ENCODE measurements at places on chromosomes 7 and 10.

DNA sequence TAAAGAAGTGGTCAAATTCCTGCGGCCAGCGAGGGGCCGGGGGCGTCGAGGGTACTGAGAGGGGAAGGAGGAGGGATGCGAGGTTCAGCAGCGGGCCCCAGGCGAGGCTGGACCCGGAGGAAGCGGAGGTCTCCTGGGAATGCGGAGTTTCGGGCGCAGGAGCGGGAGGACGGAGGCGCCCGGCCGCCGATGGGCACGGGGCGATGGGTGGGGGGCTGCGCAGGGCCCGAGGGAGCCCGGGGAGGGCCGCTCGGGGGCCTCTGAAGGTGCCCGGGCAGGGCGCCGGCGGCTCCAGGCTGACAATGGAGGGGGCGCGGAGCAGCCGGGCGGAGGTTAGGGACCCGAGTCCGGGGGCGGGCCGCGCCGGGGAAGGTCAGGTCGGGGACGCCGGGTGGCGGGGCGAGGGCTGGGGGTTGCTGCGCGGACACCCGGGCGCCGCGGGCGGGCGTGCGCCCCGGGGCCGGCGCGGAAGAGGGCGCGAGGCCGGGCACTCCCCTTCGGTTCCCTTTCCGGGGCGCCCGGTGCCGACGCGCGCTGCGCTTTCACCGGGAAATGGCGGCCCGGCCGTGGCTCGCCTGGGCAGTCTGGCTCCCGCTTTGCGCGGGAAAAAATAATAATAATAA lies 683 bp downstream of the MACROH2A2 start:
- no peak for DNase-seq

GRCh38 chr7:379456-380138 lies 89.6 kb downstream of the FOXL3 start:
- peak; percentile 37 for DNase-seq

DNA sequence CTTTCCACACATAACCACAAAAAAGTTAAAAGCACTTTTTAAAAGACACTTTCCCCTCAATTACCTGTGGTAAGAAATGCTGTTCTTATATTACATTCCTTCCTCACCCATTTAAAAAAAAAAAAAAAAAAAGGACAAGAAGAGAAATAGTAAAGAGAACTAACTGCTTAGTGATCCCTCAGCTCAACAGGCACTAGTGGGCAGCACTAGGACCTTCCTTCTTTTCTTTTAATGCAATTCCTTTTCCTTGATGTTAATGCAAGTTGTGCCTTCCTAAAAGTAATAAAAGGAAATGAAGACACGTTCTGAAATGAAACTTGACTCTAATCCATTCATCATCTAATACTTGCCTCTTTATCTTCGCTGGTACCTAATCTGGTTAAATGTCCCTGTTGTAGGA lies 189.7 kb downstream of the TCF7L2 start:
- no peak for DNase-seq

DNA sequence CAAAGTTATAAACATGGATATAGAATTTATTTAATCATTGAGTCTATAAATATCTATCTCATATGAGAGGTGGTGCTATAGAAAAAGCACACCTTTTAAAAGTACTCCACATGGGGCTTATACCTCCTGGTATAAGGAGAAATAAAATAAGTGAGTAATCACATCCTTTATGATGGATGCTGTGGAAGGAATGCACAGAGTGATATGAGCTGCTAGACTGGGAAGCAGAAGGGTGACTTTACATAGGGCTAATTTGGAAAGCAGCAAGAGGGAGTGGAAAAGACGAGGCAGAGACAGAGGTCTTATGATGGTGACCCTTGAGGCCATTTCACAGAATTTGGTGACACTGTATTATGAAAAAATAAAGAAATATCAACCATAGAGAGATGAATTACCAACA lies 59.4 kb upstream of the AHR start:
- no peak for DNase-seq

DNA sequence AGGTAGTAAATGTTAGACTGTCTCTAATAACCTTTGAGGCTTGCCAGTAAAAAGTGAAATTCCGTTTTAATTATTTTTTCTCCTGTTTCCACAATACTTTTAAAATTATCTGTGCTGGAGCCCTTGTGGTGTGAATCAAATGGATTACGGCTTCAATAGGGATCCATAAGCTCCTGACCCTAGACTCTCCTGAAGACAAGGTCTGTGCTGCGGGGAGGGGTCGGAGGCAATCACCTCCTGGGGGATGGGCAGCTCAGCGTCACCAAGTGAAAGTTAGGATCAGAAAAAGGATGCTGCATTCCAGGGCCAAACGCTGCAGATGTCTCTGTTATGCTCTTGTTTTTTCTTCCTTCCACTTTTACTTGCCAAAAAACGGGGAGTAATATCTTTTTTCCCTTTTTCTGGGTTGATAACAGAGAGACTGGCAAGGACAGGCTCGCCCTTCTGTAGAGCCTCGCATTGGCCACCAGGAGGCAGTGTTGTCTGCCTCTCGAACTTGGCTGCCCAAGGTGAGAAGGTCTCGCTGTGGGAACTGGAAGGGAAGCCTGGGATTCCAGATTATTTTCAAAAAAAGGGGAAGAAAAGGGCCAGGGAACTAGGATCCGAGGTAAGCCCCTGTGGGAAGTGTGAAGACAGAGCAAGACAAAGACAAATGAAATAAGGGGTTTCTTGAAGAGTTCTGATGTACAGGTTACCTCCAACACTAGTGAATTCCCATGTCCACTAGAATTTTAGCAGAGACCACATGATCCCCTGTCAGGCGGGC lies 621.9 kb downstream of the ACTR3B start:
- DNase-seq, result peak; percentile 58

GRCh38 chr7:106070201-106070551 lies 41.9 kb downstream of the SYPL1 start:
- no peak for DNase-seq

- DNase-seq, result no peak
Measured at GRCh38 chr7:129266181-129266580, 41.4 kb downstream of the AHCYL2 start.

DNA sequence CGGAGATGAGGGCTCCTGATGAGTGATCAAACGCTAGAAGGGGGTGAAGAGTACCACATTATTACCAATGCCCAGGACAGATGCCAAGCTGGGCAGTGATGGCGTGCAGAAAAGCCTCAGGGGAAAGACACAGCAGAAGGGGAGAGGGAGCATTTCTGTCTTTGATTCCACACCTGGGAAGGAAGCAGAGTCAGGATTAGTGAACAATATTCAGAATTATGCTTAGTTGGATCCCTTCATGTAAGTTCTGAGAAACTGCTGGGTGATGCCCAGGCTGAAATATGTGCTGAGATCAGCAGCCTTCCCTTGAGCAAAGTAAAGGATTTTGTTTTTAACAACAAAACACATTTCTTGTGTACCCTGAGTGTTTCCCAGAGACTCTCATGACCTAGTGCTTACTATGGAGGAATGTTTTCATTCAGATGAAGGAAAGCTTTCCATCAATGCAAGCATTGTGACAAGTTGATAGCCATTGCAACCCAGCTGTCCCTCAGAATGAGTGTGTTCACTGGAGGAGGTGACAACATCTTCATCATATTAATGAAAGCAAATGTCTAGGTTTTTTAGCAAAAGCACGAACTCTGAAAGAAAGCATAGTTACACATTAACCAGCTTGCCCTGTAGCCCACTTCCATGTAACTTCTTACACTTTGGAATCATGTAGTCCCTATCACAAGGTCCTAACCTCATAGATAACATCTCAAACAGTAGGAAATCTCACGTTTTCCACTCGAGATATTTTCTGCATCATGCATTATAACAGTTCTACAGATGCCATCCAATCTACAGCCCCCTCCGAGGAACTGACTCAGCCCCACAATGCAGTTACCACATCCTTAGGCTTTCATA lies 23.8 kb upstream of the AKR1C1 start:
- DNase-seq, result no peak

- DNase-seq, result no peak
Measured at GRCh38 chr7:157926107-157926506, 589.3 kb downstream of the DNAJB6 start.

GRCh38 chr10:128710098-128710797 lies 584.0 kb upstream of the MKI67 start:
- DNase-seq, result no peak

DNA sequence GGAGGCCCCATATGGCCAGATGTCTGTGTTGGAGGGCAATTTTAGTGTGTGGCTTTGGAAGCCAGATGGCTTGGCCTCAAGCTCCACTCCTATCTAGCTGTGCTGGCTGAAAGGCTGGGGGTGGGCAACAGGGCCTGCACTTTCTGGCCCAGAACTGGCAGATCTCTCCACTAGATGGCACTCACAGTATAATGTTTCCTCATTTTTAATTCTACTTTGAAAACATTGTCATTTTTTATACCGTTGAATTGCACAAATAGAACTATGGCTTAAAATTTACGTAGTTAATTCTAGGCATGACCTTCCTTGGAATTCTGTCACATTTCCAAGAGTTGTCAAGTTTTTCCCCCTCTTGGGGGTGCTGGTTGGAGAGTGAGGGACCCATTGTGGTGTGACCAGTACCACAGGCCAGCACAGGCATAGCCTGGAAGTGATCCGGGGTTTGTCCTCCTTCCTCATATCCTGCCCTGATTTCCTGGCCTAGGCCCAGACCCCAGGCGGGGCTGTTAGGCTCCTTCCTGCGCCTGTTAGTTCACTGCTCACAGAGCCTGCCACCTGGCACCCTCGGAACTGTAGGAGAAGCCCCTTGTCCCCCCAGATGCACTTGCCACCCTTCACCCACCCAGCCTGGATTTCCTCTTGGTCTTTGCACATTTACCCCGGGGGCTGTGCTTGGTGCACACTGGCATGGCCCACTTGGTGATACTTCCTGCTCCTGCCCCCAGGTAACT lies 52.8 kb downstream of the ARHGAP22 start:
- peak; percentile 27 for DNase-seq

DNA sequence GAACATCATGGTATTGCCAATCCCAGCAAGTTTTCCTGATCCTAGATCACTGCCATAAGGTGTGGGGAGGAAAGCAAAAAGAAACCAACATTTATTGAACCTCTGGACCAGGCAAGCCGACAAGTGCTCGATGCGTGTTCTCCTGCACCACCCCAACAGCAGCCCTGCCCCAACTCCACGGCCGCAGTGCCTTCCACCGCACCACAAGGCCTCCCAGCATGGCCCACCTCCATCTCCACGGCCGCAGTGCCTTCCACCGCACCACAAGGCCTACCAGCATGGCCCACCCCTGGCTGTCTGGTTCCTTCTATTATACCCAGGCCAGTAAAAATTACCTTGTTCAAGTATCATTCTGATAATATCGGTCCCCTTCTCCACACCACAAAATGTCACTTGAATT lies 8.7 kb downstream of the HIPK2 start:
- DNase-seq, result no peak

DNA sequence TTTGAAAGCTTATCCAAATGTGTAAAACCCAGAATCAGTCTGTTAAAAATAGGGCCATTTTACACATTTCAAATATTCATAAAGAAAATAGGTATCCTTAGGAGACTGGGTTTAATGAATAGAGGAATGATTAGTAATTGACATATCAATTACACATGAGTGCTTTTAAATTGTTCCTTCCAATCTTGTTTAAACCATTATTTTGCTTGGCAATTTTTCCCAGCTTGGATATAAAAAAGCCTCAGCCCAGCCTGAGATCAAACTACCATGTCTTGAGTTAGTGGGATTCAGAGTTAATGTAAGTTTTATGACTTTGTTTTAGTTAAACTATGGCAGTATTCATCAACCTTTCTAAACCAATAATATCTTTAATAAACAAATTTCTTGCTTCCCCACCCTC lies 28.3 kb downstream of the PARP12 start:
- no peak for DNase-seq

DNA sequence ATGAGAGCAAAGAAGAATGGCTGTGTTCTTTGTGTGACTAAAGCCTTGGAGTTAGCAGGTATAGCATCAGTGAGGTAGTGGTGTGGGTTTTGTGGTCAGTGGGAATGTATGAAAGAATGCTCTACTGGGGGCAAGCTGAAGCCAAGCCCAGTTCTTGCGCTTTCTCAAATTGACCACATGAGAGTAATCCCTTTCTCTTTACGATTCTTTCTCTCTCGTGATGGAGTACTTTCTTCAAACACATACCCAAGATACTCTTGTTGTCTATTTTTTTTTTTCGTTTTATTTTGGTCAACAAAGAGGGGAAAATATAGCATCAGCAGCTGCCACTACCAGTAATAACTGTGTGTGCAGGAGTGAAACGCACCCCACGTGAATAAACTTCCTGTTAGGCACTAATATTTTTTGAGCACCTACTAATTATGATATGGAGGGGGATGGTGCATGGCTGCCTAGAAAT lies 8.4 kb upstream of the PANK1 start:
- no peak for DNase-seq

DNA sequence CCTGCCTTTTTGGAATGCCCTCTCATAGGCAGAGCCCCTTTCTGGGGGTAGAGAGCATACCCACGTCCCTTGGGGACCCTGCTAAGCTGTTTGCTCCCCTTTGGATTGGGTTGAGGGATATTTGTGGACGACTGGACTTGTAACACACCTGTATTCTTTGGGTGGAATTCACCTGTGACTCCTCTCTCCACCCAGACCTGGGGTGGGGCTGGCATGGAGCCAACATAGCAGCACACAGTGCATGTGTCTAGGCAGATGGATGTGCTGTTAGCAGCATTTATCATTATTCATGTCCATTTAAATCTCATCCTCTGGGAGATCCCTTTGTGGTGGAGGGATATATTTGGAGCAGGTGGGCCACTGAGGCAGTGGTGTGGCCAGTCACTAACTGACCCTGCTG lies 51.0 kb downstream of the CDH23 start:
- DNase-seq, result no peak

DNA sequence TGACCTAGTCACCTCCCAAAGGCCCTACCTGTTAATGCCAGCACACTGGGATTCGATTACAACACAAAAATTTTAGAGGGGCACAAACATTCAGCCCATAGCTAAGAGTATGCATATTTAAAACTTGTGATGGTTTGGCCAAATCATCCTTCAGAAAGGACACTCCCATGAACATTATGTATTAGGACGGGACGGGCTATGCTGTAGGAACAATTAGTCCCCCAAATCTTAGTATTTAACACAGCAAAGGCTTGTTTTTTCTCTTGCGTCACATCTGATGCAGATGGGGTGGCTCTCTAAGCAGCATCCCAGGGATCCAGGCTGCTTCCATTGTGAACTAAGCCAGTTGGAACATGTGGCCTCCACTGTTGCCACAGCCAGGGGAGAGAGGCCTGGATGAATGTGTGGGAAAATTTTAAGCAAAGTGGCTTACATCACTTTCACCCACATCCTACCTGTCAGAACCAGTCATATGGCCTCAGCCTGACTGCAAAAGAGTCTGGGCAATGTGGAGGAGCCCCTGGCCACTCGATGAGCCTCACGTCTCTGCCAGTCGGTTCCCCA lies 26.6 kb downstream of the CHST3 start:
- no peak for DNase-seq

- DNase-seq, result no peak
Measured at GRCh38 chr10:77034240-77034639, 603.4 kb downstream of the KCNMA1 start.

DNA sequence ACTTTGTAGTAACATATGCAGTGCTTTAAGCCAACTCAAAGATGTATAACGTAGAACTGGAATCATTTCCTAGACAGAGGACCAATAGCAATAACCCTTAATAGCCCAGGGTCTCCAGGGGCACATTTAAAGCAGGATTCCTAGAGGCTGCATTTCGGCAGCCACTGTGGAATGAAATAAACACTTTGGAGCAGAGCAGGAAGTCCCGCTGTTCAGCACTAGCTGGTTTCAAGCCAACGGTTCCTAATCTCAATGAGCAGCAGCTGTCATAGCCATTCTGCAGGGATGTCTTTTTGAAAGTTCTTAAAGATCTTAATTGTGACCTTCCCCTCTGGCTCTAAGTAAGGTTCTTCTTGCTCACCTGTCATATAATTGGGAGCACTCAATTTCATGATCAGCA lies 18.4 kb upstream of the MACROH2A2 start:
- no peak for DNase-seq
